ENCODE measurements at places on chromosomes 1 and 21. TPM values are rescaled to one million over a fixed set of nuclear protein-coding genes. Genes with fewer than 3 reads are reported as not detected.

DNA sequence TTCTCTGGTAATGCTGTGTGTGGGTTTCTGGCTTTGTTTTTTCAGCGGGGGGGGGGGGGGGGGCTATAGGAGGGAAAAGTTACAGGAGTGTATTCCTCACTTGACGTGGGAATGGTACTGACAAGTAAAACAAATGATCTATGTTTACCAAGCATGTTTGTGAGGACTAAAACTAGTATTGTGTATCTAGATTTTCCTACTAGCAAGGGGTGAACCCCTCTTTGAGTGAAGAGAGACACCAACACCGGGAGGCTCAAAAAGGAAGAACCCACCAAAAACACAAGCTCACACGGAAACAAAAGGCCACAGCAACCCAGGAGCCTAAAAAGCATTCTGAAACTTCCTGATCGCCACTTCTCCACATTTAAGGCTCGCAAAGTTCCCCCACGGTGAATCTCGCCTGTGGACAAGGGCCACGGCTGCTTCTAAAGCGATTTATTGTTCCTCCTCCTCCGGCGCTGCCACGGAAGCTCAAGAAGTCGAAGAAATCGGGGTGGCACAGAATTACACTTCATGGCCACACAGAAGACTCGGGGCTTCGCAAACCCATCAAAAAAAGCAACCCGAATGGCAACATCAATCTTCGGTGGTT, 703 bp downstream of the PUM1 start:
- peaks cover 24% of the 10 kb centered on the region for H3K36me3 ChIP-seq
- H3K27ac ChIP-seq: peak overlapping the region; percentile 96
- DNase-seq: no peak
- H3K4me3 ChIP-seq: peak overlapping the region; percentile 96
- H3K27me3 ChIP-seq: no peaks in the 10 kb centered on the region

Gene OR2M2
- total RNA-seq: not detected

DNA sequence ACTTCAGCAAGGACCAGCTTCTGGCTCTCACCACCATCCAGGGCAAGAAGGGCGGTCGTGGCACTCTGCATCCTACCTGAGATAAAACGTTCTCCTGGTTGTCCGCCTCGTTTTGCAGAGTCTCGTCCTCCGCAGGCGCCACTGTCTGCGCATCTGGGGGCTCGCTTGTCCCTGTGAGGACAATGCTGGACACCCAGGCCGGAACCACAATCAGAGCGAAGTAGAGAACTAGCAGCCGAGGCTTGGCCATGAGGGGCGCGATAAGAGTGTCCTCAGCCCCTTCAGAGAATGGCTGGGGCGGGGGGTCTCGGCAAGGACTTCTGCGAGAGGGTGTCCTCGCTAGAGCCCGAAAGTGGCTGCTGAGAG, 505 bp downstream of the OLFML2B start:
- peak overlapping the region; percentile 67 for H3K4me3 ChIP-seq
- no peaks in the 10 kb centered on the region for H3K36me3 ChIP-seq
- DNase-seq: no peak
- H3K4me1 ChIP-seq: peaks cover 8% of the 10 kb centered on the region

DNA sequence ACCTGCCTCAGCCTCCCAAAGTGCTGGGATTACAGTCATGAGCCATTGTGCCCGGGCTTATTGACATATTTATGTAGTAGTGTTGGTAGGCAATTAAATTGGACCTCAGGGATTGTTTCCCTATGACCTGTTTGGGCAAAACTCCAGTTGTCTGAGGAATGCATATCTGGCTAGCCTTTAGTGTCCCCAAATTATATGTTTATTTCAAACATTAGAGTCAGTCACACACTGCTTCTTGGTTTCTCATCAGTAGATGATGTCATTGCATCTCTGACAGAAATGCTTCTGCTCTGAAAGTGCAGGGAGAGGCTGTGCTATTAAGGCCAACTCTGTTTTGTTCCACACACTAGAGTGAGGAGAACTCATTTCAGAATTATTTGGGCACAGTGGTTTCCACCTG, 12.5 kb downstream of the PIP5K1A start:
- no peak for DNase-seq
- H3K4me1 ChIP-seq: peaks cover 30% of the 10 kb centered on the region
- no peak overlapping the region for H3K4me3 ChIP-seq
- H3K27ac ChIP-seq: peak overlapping the region; percentile 62
